SJSA1 (cell line): ENCODE measurements at places on chromosomes 6 and 20. TPM values are rescaled to one million over a fixed set of nuclear protein-coding genes. Genes with fewer than 3 reads are reported as not detected.
A peak's percentile ranks its signal among the peaks of the same experiment; 100 is the strongest.

GRCh38 chr20:1212607-1213396 is 9.5 kb downstream of the C20orf202 start:
- no peak overlapping the region for H3K4me3 ChIP-seq
- H3K4me1 ChIP-seq = no peaks in the 10 kb centered on the region
- no peaks in the 10 kb centered on the region for H3K36me3 ChIP-seq
- H3K27ac ChIP-seq = no peak overlapping the region
- H3K27me3 ChIP-seq = peaks cover 14% of the 10 kb centered on the region; the same call in 1 of the 2 replicates

DNA sequence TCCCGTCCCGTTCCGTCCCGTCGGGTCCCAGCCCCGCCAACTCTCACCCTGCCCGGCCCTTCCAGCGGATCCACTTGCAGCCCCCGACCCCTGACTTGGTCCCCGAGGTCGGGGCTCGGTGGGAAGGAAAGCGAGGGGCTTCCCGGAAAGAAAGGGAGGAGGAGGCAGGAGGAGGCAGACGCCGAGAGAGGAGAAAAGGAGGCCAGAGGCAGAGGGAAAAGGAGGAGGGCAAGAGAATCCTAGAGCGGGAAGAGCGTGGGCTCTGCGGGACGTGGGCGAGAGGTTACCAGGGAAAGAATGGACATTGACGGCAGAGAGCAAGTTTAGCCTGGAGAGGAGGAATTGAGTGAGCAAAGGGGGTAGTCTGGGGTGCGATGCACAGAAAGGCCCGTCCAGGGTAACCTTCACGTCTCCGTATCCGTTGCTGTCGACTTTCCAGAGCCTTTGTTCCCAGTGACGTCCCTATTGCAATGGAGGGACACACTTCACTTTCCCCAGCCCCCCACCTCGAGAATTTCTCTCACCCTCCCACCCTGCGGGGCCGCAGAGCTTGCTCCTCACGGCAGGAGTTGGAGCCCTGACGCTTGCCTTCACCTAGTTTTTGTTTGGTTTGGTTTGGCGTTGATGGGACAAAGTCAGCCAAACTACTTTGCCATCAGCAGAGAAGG is 477 bp upstream of the MOXD1 start:
- peak overlapping the region; percentile 82 for H3K4me3 ChIP-seq
- DNase-seq = no peak
- no peaks in the 10 kb centered on the region for H3K27me3 ChIP-seq
- peaks cover 45% of the 10 kb centered on the region for H3K4me1 ChIP-seq

DNA sequence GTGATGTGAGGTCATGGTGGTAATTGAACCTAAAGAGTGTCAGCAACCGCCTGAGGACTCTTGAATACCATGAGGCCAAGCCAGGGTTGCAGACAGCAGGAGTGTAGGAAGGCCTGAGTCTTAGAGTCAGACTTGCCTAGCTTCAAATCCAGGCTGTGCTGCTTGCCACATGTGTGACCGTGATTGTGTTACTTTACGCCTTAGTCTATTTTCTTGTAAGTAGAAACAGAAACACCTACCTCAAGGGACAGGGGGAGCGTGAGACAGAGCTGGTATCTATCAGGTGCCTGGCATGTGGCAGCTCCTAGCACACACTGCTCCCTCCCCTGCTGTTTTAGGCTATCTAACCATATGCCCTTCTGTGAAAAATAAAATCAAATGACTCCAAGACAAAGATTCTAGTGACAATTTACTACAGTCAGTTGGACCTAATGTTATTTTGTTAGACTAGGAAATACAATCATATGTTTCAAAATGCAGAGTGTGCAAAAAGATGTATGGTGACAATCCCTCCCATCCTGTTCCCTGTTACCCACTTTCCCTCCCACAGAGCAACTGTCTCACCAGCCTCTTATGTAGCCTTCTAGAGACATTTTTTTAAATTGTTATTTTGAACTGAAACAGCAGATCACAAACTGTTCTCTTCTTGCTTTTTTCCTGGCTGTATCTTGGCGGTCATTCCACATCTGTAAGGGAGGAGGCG is 21.7 kb downstream of the TAF8 start:
- peaks cover 43% of the 10 kb centered on the region for H3K36me3 ChIP-seq
- no peak overlapping the region for H3K4me3 ChIP-seq
- H3K4me1 ChIP-seq = no peaks in the 10 kb centered on the region
- no peak overlapping the region for H3K27ac ChIP-seq

DNA sequence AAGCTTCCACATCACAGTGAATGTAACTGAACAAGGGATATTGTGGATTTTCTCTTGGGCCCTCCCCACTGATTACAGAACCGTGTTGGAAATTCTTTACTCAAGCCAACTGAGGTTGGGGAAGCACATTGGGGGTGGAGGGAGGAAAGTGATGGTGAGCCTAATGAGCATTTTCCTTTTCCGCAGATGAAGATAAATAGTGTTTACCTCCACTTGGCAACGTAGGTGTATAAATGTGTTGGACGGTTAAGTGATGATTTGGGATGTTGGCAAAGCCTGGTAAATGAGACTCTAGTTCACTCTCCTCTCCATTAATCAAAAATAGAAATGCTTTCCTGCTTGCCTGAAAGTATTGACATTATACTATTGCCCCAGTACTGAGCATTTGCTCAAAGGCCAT is 27.1 kb upstream of the NRN1 start:
- no peaks in the 10 kb centered on the region for H3K27me3 ChIP-seq
- no peaks in the 10 kb centered on the region for H3K36me3 ChIP-seq
- no peaks in the 10 kb centered on the region for H3K4me1 ChIP-seq

GRCh38 chr6:109701774-109702173 is 10.7 kb downstream of the FIG4 start:
- no peaks in the 10 kb centered on the region for H3K36me3 ChIP-seq
- DNase-seq = no peak
- H3K4me3 ChIP-seq = no peak overlapping the region
- no peak overlapping the region for H3K27ac ChIP-seq
- no peaks in the 10 kb centered on the region for H3K4me1 ChIP-seq

DNA sequence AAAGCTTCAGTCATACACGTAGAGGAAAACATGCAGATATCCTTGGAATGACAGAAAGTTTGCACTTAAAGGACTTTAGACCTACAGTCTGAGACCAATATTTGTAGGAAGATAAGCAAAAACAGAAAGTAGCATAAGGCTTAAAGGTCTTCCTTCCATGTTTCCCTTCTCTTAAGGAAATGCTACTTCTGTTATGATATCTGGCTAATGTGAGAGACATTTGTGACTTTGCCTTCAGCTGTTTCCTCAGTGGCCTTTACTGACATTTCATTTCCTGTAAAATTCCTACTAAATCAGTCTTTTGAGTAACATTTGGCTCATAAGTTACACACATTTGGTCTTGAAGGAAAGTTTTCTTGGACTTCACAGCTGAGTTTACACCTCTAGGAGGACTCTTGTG is 713.4 kb downstream of the TBC1D32 start:
- no peak for DNase-seq
- H3K27ac ChIP-seq = no peak overlapping the region
- no peak overlapping the region for H3K4me3 ChIP-seq
- H3K4me1 ChIP-seq = no peaks in the 10 kb centered on the region

KIF25 gene
- not detected in 2 replicates for total RNA-seq

CLIC5 gene
- 0.22 and 1.2 TPM in 2 replicates for total RNA-seq
